ENCODE measurements at places on chromosomes 16 and 17.

DNA sequence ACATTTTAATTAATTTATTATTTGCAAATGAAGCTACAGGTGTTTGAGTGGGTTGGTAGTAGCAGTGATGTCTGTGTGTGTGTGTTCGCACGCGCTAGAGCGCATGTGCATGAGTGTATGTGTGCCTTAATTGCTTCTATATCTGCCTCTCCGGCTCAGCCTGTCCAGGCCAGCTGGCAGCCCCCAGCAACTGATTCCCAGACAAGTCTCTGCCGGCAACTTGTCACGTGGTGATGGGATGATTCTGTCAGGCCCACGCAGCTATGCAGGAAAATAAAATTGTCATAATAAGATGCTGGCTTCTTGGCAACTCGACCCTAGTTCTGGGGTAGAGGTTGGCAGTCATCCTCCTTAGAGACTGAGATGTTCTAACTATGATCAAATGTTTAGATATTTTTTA, 712.8 kb upstream of the SOX9 start:
- no peaks in the 10 kb centered on the region for H3K27me3 ChIP-seq
- H3K27ac ChIP-seq, result no peak overlapping the region
- DNase-seq, result no peak
- no peaks in the 10 kb centered on the region for H3K4me1 ChIP-seq

GRCh38 chr16:88063211-88063773, 112.1 kb downstream of the BANP start:
- H3K4me1 ChIP-seq, result no peaks in the 10 kb centered on the region
- H3K4me3 ChIP-seq, result no peak overlapping the region
- H3K36me3 ChIP-seq, result peaks cover 6% of the 10 kb centered on the region
- H3K27me3 ChIP-seq, result no peaks in the 10 kb centered on the region
- no peak overlapping the region for H3K27ac ChIP-seq

DNA sequence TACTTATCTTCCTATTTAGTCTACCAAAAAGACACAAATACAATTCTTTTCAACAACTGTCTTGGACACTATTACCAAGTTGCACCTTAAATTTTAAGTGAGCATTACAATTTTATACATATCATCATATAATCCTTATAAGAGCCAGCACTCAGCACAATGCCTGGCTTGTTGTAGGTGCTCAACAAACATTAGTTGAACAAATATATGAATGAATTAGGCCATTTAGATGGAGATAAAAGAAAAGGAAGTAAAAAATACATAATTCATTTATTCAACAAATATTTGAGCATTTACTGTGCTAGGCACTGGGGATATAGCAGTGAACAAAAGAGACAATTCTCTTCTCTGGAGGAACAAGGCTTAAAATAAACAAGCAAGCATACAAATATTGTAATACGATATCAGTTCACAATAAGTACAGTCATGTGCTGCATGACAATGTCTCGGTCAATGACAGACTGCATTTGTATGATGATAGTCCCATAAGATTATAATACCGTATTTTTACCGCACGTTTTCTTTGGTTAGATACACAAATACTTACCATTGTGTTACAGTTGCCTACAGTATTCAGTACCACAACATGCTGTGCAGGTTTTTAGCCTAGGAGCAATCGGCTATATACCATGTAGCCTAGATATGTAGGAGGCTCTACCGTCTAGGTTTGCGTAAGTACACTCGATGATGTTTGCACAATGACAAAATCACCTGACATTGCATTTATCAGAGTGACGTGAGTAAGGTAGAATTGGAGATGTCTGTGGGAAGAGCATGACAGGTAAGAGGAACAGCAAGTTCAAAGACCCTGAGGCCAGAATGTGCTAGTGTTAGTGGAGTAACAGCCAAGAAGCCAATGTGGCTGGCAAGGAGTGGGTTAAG, 86.4 kb upstream of the HS3ST2 start:
- H3K36me3 ChIP-seq, result no peaks in the 10 kb centered on the region
- no peak for DNase-seq
- H3K27me3 ChIP-seq, result peaks cover 2% of the 10 kb centered on the region
- no peak overlapping the region for H3K4me3 ChIP-seq
- no peak overlapping the region for H3K27ac ChIP-seq

DNA sequence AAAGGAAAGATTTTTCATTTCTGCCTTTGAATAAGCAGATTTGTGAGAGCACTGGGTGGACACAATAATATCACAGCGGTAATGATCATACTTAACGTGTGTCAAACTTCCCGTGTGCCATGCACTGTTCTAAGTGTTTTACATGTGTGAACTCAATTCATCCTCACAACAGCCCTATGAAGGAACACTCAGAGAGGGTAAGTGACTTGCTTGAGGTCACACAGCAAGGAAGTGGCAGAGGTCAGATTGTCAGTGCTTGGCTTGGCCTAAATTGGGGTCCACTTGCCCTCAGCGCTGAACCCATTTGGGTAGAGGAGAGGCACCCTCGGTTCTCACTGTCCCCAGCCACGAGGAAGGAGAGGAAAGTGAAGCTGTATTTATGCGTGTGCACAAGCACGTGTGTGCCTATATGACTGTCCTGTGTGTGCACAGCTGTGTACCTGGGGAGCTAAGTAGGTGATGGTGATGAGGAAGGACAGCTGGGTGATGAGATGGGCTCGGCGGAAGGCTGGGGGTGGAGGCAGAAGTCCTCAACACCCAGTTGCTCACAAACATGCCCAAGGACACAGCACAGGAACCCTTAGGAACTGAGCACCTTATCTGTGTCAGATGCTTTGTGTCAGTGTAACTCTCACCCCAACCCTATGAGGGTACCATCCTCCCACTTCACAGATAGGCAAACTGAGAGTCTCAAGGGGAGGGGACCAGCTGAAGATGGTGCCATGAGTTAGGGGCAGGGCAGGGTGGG, 9.8 kb upstream of the ADGRG3 start:
- no peak overlapping the region for H3K27ac ChIP-seq
- DNase-seq, result no peak
- no peaks in the 10 kb centered on the region for H3K27me3 ChIP-seq
- H3K36me3 ChIP-seq, result peaks cover 73% of the 10 kb centered on the region

DNA sequence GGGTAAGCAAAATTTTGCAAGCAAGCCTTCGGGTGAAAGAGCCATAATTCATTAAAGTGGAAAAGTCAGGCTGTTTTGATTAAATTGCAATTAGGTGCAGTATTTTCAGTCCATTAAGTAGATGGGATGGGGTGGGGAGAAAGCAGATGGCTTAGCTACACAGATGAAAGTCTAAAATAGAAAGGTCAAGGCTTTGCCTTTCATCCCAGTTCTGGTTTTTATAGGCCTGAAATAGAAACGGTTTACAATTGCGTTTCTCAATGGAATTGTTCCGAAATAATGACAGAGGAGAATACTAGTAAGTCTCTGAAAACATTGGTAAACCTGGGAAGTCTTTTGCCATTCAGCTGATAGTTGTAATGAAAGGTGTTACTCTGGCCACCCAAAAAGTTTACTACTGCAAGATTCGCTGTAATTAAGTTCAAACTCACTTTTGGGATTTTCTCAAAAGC, 1.5 kb downstream of the PPM1E start:
- DNase-seq, result no peak
- H3K27ac ChIP-seq, result no peak overlapping the region
- H3K4me3 ChIP-seq, result peak overlapping the region; percentile 96
- no peaks in the 10 kb centered on the region for H3K27me3 ChIP-seq
- H3K4me1 ChIP-seq, result no peaks in the 10 kb centered on the region

DNA sequence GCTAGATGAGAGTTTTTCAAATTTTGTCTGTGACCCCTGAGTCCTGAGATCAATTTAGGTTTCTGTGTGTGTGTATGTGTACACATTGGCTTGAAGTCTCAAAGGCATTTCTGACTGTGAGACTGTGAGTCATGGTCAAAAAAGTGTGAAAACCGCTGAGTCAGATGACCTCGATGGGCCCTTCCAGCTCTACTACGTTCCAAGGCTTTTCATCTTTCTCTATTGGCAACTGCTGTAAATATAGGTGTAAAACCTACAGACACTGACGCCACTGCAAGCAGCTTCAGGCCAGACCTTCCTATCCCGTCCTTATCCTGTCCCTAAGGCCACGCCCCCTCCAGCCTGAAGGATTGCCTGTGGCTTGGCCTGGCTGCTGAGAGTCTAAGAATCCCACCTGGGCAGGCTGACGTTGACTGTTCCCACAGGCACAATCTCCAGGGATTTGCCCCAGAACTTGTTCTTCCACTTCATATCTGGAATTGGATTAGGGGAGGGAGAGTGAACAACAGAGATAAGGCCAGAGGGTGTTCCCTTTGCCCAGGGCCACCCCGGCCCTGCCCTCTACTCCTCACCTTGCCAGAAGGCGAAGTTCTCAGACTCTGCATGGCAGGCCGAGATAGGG, 11.3 kb downstream of the OSBPL7 start:
- H3K27ac ChIP-seq, result no peak overlapping the region
- H3K4me3 ChIP-seq, result no peak overlapping the region
- DNase-seq, result no peak
- H3K27me3 ChIP-seq, result no peaks in the 10 kb centered on the region

GRCh38 chr16:73058221-73058615, 10.3 kb upstream of the ZFHX3 start:
- H3K36me3 ChIP-seq, result no peaks in the 10 kb centered on the region
- peak overlapping the region; percentile 91 for H3K4me3 ChIP-seq
- peak; percentile 48 for DNase-seq
- H3K27ac ChIP-seq, result peak overlapping the region; percentile 87
- H3K27me3 ChIP-seq, result peaks cover 46% of the 10 kb centered on the region

DNA sequence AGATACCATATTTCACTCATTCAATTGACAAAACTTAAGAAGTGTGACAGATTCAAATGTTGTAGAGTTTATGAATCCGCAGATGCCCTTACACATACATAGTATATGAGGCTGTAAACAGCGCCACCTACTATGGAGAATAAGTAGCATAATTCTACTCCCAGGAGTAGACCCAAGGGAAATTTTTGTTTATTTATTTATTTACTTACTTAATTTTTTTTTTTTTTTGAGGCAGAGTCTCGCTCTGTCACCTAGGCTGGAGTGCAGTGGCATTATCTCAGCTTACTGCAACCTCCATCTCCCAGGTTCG, 35.5 kb downstream of the GAN start:
- H3K36me3 ChIP-seq, result peaks cover 18% of the 10 kb centered on the region
- no peaks in the 10 kb centered on the region for H3K27me3 ChIP-seq
- H3K27ac ChIP-seq, result no peak overlapping the region
- DNase-seq, result no peak

DNA sequence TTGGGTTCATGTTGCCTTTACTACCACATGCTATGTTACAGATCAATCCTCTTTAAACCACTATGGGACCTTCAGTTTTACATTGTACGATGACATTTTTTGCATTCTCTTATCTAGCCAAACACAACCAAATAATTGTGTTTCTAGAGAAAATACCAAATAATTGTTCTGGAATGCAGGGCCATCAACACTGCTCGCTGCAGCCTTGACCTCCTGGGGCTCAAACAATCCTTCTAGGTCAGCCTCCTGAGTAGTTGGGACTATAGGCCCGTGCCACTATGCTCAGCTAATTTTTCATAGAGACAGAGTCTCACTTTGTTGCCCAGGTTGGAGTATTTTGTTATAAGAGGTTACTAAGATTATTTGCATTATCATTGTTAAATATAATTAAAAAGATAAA, 237.5 kb upstream of the PMFBP1 start:
- no peaks in the 10 kb centered on the region for H3K27me3 ChIP-seq
- H3K36me3 ChIP-seq, result no peaks in the 10 kb centered on the region
- no peak overlapping the region for H3K4me3 ChIP-seq
- no peak for DNase-seq
- no peaks in the 10 kb centered on the region for H3K4me1 ChIP-seq

GRCh38 chr16:799948-800833, at the start of gene GNG13:
Gene GNG13 (minus strand): TSS chr16:800734. CDS start chr16:799077, 1,657 bp downstream.
- peak; percentile 37 for DNase-seq
- peaks cover 13% of the 10 kb centered on the region for H3K27me3 ChIP-seq
- H3K36me3 ChIP-seq, result peaks cover 14% of the 10 kb centered on the region
- peak within 1 kb of the TSS; percentile 7 for H3K4me3 ChIP-seq
- H3K4me1 ChIP-seq, result peaks cover 13% of the 10 kb centered on the region

- DNase-seq, result no peak
- peaks cover 76% of the 10 kb centered on the region for H3K36me3 ChIP-seq
- H3K27me3 ChIP-seq, result no peaks in the 10 kb centered on the region
- no peaks in the 10 kb centered on the region for H3K4me1 ChIP-seq
- peak overlapping the region; percentile 22 for H3K4me3 ChIP-seq
These were observed 11.3 kb downstream of the UBE2I start for GRCh38 chr16:1320658-1321240.

DNA sequence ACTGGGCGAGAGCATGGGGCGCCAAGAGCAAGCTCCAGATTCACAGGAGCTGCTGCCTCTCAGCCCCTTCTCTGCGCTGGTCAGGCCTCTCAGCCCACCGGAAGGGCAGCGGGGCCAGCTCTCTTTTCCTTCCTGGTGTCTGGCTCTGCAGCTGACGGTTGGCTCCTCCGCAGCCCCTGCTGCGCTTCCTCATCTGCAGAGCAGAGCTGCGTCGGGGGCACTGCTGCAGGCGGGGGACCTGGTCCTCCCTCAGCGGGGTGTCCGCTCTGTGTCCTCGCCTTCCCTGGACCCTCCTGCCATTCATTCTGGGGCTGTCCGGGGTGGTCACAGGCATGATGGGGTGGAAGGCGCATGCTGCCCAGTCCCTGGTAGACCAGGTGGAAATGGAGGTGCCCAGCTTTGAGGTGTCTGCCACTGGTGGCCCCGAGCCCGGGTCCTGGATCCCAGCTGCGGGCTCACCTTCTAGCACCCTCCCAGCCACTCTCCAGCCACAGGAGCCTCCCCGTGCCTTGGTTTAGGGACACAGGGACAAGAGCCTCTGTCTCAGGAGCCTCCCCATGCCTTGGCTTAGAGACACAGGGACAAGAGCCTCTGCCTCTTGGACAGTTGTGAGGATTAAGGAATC, 84.8 kb downstream of the IRF8 start:
- H3K4me1 ChIP-seq, result no peaks in the 10 kb centered on the region
- no peak for DNase-seq
- H3K4me3 ChIP-seq, result no peak overlapping the region
- no peaks in the 10 kb centered on the region for H3K36me3 ChIP-seq
- no peak overlapping the region for H3K27ac ChIP-seq

DNA sequence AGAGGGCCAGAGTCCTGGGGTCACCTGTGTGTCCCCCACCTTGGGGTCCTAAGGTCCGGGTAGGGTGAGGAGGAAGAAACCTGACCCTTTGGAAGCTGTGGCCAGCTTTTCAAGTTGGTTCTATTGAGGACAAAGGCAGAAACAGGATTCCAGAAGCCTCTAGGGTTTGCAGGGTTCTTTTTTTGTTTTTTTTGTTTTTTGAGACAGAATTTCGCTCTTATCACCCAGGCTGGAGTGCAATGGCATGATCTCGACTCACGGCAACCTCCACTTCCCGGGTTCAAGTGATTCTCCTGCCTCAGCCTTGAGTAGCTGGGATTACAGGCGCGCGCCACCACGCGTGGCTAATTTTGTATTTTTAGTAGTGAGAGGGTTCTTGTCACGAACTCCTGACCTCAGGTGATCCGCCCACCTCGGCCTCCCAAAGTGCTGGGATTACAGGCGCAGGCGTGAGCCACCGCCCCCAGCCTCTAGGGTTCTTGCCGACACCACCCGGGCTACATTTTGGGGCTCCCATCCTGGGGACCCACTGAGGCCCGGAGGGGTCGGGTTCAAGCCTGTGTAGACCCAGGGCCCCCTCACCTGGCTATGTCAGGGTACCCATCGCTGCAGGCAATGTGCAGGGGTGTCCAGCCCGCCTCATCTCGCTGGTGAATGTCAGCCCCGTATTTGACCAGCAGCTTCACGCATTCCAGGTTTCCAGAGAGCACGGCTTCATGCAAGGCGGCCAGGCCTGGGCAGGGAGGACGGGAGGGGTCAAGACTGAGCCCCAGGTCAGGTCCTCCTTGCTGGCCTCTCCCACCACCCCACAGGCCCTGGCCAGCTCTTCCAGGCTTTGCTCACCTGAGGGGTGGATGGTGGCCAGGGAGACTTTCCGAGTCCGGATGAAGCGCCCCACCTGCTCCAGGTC, 674 bp downstream of the PPP1R27 start:
- DNase-seq, result no peak
- H3K27me3 ChIP-seq, result no peaks in the 10 kb centered on the region
- peak overlapping the region; percentile 56 for H3K27ac ChIP-seq
- peak overlapping the region; percentile 96 for H3K4me3 ChIP-seq
- H3K36me3 ChIP-seq, result peaks cover 2% of the 10 kb centered on the region

Measured in neuronal stem cell (in vitro differentiated cells).